Tibial nerve (tissue), 4 donors: ENCODE measurements at places on chromosomes 5 and 9. TPM values are rescaled to one million over a fixed set of nuclear protein-coding genes. Genes with fewer than 3 reads are reported as not detected.

The NDUFAF2 gene
- total RNA-seq, result 46.5 TPM

The HK3 gene
- total RNA-seq, result 24.0 TPM

The CDX1 gene
- 2.5 TPM for total RNA-seq

DNA sequence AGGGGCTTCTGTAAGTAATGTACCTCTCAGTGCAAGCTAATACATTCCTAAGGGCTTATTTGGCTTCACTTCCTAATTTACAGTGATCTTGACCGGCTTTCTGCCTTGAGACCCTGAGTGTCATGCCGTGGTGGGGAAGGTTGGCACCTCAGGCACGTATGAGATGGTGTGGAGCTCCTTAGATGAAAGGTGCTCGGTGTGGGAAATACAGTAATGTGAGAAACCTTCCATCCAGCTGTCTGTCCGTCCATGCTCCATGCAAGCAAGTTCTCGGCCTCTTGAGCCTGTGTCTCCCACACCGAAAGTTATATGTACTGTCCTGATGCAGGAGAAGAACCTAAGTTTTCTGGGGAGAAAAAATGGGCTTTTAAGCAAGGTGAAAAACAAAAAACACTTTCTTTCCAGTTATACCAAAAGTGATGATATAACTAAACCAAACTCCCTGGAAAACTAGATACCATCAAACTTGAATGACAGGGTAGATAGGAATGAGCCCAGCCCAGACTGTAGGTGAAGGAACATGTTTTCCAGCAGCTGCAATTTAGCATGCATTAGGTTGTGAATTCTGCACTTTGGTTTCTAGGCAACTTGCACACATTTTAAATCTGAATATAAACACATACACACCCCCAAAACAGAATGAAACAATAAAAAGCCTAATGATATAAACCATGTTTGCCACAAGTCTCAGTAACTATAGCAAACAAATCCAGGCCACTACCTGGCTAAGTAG is 279.6 kb downstream of the FANCC start:
- no peak for DNase-seq

- DNase-seq, result no peak
Measured at GRCh38 chr9:90526386-90526785, 116.2 kb downstream of the DIRAS2 start.

DNA sequence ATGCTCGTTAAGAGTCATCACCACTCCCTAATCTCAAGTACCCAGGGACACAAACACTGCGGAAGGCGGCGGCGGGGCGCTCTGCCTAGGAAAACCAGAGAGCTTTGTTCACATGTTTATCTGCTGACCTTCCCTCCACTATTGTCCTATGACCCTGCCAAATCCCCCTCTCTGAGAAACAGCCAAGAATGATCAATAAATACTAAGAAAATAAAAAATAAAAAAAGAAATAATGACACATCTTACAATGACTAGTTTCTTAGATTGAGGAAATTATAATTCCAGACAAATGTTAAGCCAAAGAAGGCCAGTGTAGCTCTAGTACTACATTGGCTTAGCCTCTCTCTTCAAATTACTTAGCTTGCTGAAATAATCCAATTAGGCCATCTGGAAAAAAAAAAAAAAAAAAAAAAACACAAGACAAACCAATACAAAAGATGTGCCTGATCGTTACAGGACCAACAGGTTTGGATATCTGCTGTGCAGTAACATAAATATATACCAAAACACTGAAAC is 58.0 kb downstream of the ANXA2R start:
- DNase-seq, result no peak

DNA sequence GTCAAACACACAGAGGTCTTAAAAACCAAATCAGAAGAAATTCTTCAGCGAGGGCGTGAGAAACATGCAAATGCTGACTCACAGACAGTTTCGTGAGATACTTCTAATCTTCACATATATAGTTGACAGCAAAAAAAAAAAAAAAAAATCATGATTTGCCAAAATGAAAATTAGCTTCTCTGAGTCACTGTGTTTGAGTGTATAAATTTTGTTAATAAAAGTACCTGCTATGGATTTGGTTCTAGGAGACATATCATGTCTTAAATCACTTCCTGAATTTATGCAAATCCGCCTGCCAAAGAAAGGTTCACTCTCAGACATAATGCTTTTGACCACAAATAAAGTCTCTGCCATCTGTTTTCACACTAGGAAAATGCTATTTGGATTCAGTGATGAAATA is 114.3 kb downstream of the SLC1A3 start:
- DNase-seq, result no peak

DNA sequence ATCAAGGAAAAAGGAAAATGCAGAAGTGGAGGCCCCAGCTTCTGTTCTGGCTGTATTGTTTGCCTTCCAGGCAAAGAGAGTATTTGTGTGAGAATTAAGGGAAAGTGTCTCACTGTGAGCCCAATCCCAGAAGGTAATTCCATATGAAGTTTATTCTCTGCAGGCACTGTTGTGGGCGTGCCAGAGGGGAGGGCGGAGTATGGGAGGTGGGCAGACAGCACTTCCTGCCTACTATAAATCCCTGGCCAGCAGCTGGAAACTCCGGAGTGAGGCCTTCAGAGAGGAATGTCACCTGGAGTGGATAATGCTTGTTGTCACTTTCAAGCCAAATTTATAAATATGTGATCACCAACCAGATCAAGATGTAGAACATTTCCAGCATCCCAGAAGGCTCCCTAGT is 209.5 kb downstream of the ARHGAP26 start:
- DNase-seq, result no peak

- no peak for DNase-seq
Measured at GRCh38 chr9:33350310-33350709, 52.1 kb downstream of the AQP7 start.

DNA sequence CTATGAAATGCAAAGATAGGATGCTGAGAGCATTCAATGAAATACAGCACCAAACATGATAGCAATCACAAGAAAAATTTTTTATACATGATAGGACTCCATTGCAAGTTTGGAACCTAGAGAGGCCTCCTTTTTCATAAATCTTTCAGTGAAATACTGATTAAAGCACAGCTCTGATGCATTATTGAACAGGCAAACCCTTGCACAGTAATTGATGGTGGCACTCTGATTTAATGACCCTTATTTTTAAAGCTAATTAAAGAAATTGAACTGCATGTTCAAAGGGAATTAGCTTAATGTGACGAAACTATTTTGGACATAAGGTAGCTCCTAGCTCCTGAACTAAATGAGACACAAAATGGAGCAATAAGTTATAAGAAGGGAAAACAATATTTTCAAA is 44.6 kb downstream of the MPDZ start:
- no peak for DNase-seq

DNA sequence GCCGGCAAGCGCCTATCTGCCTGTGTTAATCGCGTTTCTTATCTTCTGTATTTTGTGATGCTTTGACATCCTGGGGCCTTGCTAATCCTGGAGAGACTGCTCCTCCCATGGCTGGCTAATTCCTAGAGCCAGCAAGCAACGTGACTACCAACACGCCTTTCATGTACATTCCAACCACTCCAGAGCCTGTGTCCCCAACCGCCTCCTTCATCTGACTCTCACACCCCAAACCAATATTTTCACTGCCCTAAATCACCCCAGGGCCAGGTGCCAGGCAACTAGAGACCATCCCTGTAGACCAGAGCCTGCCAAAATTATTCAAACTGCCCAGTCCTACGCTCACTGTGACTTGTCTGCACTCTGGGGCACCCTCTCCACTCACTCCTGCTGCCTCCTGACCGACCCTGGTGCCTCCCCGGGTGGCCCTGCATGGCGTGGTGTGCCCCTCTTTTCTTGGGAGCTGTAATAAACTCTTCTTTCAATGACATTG is 50.5 kb upstream of the COL5A1 start:
- no peak for DNase-seq

DNA sequence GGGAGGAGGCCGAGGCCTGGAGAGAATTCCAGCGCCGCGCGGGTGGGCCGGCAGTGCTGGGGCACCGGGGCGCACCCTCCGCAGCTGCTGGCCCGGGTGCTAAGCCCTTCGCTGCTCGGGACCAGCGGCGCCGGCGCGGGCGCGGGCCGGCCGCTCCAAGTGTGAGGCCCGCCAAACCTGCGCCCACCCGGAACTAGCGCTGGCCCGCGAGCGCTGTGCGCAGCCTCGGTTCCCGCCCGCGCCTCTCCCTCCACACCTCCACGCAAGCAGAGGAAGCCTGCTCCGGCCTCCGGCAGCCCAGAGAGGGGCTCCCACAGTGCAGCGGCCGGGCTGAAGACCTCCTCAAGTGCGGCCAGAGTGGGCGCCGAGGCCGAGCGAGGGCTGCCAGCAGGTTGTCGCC is 7.7 kb upstream of the SRFBP1 start:
- no peak for DNase-seq

DNA sequence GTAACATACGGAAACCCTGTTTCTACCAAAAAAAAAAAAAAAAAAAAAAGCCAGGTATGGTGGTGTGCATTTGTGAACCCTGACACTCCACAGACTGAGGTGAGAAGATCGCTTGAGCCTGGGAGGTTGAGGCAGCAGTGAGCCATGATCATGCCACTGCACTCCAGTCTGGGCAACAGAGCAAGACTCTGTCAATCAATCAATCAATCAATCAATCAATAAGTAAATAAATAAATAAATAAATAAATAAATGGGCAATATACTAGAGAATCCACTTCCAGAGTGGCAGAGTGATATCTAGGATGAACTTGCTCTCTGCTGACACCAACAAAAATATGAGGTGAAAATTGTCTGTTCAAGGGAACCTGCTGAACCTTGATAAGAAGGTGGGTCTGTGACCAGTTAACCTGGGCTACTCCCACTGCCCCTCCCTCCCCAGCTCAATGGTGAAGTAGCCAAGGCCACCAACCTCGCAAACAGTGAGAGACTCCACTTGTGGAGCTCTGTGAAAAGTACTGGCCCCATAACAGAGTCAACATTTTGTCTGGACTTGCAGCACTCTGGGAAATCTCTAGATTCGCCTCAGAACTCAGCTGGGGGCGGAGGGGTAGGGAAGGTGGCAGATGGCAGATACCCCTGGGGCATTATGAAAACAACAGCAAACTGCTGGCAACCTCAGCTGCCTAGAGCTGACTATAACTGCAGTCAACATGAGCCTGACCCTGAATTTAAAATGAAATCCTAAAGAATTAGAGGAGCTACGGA is 163.7 kb downstream of the ROR2 start:
- no peak for DNase-seq

DNA sequence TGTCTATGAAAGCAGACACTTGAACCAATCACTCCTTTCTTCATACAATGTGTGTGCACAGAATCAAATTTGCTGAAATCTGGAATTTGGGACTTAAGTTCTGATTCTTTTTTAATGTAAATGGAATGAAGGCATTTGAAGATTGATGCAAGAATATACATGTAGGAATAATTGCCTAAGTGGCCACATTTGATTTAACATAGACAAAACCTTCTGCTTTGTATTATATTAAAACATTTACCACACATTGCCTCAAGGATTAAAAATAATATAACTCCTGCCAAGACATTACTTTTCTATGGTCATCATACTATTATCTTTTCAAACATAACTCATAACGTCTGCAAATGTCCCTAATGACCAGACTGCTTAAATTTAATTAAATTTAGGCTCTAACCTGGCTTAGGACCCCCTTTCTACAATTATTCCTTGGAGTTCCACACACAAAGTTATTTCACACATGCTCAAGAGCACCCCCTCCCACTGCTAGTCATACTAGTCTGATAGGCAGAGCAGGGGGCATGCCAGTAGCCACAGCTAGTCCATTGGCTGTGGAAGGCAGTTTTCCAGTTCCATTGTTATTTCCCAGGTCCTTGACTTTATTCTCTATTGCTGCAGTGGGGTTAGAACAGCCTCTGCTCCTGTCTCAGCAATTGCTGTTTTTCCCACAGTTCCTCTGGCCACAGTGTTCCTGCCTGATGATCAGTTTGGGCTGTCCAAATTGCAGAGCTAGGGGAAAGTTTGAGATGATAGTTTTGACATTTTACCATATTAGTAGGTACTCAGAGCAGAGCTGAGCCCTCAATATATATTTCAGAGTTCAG is 360.6 kb upstream of the GRAMD2B start:
- no peak for DNase-seq

GRCh38 chr9:76188905-76189304 is 205.3 kb downstream of the RFK start:
- DNase-seq, result no peak

- no peak for DNase-seq
Measured at GRCh38 chr5:98556712-98557111, 216.8 kb upstream of the RGMB start.

DNA sequence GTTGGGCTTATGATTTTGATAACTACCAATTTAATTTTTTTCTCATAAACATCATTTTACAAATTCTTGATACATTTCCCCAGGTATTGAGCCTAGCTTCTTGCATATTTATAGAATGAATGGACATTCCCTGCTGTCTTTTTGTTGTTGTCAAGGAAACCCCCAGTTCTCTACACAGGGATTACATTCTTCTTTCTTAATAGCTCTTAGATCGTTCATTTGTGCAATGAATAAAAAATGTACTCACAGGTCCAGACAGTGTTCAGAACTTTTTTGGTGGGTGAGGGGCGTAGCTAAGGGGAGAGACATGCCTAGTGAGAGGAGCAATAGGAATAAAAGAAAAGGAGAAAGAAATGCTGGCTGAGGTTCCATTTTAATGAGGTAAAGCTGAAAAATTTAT is 58.6 kb downstream of the VCAN start:
- DNase-seq, result no peak

DNA sequence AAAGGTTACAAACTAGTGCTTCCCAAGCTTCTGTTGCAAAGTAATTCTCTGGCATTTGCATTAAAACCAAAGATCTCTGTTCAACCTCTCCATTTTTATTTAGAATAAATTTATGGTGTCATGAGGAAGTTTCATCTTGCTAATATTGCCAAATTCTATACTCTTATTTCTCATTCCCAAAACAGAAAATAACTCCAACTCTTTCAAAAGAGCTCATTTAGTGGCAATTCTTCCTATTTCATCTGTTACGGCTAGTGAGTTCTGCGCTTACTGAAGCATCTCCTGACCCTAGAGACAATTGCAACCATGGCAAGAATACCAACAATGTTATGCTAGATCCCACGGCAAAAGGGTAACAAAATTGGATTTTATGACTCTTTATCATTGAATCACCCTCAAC is 97.0 kb downstream of the HINT1 start:
- no peak for DNase-seq
